ENCODE measurements at places on chromosomes 4 and X.

DNA sequence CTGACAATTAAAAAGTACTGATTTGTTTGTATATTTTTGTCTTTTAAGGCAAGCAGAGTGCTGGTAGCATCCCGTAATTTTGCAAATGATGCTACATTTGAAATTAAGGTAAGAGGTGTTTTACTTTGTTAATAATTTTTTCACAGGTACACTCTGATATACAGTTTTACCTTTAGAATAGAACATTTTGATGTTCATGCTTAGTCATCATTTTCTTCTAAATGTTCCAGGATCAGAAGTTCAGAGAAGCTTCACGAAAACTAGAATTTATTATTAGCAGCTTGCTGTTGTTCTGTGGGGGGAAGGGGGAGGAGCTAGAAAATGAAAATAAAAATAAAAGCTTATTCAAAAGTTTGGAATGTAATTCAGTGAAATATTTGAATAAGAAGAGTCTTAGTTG is 5.5 kb downstream of the PDHA1 start:
- DNase-seq = no peak

DNA sequence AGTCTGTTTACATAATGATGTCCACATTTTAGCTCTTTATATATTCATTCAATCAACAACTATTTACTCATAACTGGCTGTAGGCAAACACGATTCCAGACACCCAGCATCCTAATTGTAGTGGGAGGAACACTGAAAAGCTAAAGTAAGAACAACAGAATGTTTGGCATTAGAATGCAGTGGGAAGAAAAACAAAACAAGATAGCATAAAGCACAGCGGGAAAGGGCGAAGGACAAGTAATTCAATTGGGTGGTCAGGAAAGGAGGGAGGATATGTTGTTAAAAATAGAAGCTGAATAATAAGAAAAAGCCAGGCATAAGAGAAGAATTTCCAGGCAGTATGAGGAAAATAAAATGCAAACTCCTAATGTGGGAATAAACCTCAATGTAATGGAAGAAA is 189.5 kb upstream of the FAT4 start:
- no peak for DNase-seq

GRCh38 chr4:169270810-169271691 is at the start of gene SH3RF1:
Gene SH3RF1 (minus strand): TSS chr4:169270956. CDS start chr4:169269212, 1,744 bp downstream.
- peak; percentile 1 for DNase-seq

DNA sequence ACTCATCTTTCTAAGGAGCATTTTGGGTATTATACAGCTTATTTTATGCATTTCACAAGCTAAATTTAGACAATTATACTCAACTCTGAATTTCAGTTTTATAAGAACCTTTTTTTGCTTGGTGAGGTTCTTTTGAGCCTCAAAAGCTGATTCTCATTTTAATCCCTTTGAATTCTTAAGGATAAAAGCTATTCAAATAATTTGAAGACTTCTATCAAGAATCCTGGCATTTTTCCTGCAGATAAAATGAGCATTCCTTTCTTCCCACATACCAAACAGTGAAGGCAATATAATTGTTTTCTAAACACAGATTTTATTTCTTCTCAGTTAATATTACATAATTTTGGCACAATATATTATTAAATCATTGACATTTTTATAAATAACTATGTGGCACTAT is 118.4 kb upstream of the GPM6A start:
- DNase-seq = no peak

- no peak for DNase-seq
These were observed 351 bp upstream of the SLC30A9 start for GRCh38 chr4:41989994-41990364.

GRCh38 chr4:39085891-39086290 is 23.9 kb downstream of the KLHL5 start:
- no peak for DNase-seq

GRCh38 chr4:5471691-5472090 is 236.7 kb downstream of the EVC2 start:
- no peak for DNase-seq

- DNase-seq = no peak
These were observed 77.3 kb downstream of the GALNT7 start for GRCh38 chr4:173245952-173246351.

DNA sequence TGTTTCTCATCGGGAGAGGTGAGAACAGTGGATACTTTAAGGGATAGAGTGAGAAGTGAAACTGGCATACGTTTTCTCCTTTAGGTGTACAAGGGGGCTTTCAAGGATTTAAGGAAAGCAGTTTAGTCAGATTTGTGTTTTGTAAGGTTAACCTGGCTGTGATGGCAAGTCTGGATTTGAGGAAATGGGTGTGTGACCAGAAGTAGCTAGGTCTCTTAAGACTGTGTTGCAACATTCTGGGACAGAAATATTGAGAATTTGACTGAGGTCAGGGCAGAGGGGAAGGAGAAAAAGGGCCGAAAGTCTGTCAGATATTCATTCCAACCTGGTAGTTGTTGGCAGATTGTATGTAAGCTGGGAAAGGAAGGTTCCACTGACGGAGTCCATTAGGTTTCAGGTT is 10.4 kb upstream of the GABRE start:
- DNase-seq = no peak

DNA sequence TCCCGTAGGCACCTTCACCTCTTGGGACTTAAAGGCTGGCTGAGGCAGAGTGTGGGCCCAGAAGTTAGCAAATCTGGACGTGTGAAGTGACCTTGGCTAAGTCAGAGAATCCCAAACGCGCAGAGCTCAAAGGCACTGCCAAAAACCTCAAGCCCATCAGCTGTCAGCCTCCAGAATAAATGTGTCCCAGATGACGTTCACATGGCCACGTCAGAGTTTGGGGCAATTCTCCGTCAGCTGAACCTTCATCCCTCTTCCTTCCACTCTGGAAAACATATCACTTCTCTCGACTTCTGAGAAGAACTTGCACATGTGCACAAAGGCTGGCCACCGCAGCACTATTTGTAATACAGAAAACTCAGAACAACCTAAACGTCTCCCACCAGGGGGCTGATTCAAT is 35.7 kb upstream of the APLN start:
- no peak for DNase-seq

DNA sequence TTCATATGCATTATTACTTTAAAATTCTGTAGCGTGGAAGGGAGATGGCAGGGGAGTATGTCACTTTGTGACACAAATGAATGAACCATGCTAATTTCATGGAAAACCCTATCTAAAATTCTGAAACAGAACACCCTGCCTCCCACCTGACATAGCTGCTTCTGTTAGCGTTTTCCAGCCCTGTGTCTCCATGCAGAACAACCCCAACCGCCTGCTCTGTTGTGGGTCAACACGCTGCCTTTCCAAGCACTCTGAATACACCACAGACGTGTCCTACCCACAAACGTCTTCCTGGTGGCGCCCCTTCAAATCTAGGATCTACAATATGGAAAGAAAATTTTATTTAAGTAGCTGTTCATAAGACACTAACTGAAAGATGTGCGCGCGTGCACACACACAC is 238.6 kb downstream of the TRIML1 start:
- no peak for DNase-seq

DNA sequence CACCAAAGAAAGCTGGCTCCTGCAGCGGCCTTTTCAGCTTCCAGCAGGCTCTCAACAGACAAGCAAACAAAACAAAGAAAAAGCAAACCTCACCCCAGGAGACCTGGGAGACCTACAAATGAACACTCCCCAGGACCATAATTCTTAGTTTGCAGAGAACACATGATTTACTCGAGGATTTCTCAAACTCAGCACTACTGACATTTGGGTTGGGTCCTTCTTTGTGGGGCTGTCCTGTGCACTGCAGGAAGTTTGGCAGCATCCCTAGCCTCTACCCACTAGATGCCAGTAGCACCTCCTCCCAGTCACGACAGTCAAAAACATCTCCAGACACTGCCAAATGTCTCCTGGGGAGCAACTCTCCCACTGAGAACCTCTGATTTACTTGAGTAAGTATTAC is 21.9 kb downstream of the APOO start:
- DNase-seq = no peak

- no peak for DNase-seq
These were observed 53.3 kb upstream of the CCDC160 start for GRCh38 chrX:134183665-134184064.

DNA sequence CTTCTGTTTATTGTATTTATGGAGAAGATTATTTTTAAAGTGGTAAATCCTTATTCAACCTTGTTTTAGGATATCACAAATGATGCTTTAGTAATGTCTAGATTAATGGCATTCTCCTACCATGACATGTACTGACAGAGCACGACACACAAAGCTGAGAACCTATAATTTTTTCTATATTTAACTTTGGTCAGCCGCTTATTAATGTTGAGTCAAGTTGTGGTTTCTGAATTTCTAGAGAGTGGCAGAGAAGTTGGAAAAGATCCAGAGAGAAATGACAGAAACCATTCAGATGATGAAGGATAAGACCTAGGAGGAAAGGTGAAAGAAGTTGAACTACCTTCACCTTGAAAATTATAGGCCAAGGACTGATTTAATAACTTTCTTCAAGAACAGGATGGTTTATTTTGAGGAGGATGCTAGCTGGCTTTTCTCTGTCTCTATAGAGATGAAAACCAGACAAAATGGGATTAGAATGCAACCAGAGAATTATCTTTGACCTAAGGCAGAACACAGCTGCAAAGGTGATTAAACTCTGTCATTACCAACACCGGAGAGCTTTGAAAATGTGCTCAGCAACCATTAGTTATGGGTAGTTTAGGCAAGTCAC is 62.6 kb upstream of the TSPAN5 start:
- DNase-seq = no peak

DNA sequence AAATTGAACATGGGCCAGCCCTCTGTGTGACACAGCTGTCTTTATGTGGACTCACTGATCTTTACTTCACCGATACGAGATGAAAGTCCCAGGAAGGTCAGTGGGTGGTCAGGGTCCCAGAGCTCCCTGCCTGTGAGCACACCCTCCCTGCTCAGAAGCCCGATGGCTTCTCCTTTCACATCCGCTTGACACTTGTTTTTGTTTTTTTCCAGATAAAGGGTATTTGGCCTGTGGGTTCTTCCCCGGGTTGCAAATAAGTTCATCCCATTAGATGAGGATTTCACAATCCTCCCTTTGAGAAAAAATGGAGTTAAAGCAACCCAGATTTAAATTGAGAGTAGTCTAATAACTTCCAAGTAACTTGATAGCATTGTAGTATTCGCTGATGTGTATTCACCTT is 48.2 kb upstream of the TLR2 start:
- no peak for DNase-seq

- DNase-seq = no peak
These were observed 24.1 kb downstream of the SH3KBP1 start for GRCh38 chrX:19863212-19863856.

GRCh38 chr4:54586320-54586955 is 71.3 kb upstream of the KIT start:
- no peak for DNase-seq

- DNase-seq = no peak
These were observed 8.8 kb upstream of the GEMIN8 start for GRCh38 chrX:14038375-14039085.

- DNase-seq = no peak
These were observed 110.7 kb downstream of the ABCB7 start for GRCh38 chrX:75045369-75045768.

GRCh38 chr4:26404743-26405206 is 84.0 kb downstream of the RBPJ start:
- DNase-seq = no peak

GRCh38 chrX:82335772-82336171 is 1133.9 kb downstream of the SH3BGRL start:
- DNase-seq = no peak

- DNase-seq = no peak
These were observed 82.8 kb downstream of the PHOX2B start for GRCh38 chr4:41665636-41666207.

- DNase-seq = no peak
These were observed 32.6 kb upstream of the NAA11 start for GRCh38 chr4:79358438-79358837.

- no peak for DNase-seq
These were observed 176.4 kb upstream of the FMR1 start for GRCh38 chrX:147735364-147735763.

DNA sequence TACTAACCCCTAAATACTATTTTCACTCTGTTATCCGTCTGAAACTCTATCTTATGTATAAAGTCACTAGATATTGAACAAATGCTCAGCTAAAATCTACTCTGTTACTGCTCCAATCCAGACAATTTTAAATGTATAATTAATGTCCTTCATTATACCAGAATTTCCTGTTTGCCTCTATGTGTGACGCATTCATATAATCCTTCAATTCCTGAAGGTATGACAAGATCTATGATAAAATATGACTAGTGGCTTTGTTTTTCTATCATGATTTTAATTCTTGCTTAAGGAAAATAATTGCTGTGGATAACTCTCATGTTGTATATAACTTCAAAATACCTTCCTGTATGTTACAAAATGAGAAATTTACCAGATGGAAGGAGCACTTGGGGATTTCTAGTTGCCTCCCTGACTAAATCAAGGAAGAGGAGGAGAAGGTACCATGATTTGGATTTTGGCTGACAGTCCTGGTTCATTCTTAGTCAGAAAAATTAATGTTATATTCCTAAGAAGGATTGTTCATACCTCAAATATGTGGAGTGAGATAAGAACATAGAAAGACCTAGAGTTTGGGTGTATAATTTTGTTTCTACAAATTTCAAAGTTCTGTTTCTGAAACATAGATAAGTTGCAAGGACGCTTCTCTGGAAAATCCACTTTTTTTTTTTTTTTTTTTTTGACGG is 4.9 kb downstream of the CXCL6 start:
- DNase-seq = no peak

DNA sequence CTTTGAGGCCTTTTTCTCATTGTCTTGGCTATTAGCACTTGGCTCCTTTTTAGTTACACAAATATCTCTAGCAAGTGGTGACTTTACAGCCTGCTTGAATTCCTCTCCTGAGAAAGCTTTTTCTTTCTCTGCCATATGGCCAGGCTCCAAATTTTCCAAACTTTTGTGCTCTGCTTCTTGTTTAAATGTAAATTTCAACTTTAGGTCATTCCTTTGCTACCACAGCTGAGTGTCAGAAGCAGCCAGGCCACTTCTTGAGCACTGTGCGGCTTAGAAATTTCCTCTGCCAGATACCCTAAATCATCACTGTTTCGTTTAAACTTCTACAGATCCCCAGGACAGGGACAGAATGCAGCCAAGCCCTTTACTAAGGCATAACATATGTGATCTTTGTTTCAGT is 222.4 kb downstream of the FBXO8 start:
- DNase-seq = no peak

DNA sequence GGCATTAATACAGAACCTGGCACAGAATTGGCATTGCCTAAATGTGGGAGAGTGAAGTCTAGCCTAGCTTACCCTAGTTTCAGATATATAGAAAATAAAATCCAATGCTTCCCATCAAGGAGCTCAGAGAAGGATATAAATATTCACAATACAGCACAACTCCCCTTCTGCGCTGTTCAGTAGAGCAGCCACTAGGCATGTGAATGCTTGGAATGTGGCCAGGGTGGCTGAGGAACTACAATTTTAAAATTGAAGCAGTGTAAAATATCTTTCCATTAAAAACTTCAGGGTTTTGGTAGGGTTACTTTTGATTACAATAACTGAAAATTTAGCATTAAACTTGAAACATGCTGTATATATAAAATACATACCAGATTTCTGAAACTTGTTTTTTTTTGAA is 19.5 kb downstream of the ZNF518B start:
- DNase-seq = no peak

GRCh38 chr4:4658052-4658451 is 116.2 kb upstream of the STX18 start:
- DNase-seq = no peak

- no peak for DNase-seq
These were observed 50.0 kb downstream of the IGSF1 start for GRCh38 chrX:131239057-131239456.
